Fibroblast of pulmonary artery (primary cell): ENCODE measurements at places on chromosomes 5 and 9.

- no peak for DNase-seq
These were observed 231.7 kb downstream of the CTNND2 start for GRCh38 chr5:11672385-11673085.

DNA sequence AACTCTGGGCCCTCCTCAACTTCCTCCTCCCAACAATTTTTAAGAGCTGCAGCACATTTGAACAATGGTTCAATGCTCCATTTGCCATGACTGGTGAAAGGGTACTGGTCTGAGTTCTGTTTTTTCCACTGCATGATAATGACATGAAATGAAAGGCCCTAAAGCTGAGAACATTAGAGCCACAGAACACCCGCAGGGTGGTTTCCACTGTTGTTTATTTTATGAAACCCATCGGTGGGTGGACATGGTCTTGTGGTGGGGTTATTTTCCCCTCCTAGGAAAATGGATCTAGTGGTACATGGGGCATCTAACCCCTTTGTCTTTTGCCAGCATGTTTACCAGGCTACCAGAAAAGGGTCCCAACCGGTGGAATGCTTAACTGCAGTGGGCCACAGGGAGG is 71.8 kb downstream of the SMARCA2 start:
- no peak for DNase-seq

DNA sequence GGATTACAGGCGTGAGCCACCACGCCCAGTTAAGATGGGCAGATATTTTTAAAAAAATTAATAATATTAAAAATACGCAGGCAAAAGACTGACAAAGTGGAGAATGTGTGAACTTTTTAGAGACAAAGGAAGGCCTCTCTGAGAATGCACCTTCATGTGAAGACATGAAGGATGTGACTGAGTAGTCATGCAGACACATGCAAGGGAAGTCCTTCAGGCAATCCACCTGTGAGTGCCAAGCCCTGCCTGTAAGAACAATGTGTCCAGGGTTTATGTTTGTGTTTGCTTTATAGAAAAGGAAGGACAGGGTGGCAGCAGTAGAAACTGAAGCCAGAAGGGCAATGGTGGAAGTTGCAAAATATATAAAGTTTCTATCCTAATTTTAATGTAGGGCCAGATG is 169.2 kb downstream of the EDIL3 start:
- no peak for DNase-seq

GRCh38 chr5:52466113-52466512 is 321.6 kb upstream of the ITGA1 start:
- no peak for DNase-seq
